ENCODE measurements at places on chromosomes 1 and 21. TPM values are rescaled to one million over a fixed set of nuclear protein-coding genes. Genes with fewer than 3 reads are reported as not detected.
A peak's percentile ranks its signal among the peaks of the same experiment; 100 is the strongest.

LCE1C gene
- not detected for total RNA-seq

SERBP1 gene
- total RNA-seq, result 220 TPM

LCE2C gene
- not detected for total RNA-seq

GPR37L1 gene
- total RNA-seq, result 0.09 TPM

CCDC181 gene
- 5.7 TPM for total RNA-seq

SAMD13 gene
- 3.4 TPM for total RNA-seq

HSD11B1 gene
- 39.5 TPM for total RNA-seq

DUSP12 gene
- total RNA-seq, result 19.4 TPM

KRTAP13-2 gene
- total RNA-seq, result not detected

NSUN4 gene
- 29.3 TPM for total RNA-seq

ITSN1 gene
- 27.6 TPM for total RNA-seq

KCNN3 gene
- 3.2 TPM for total RNA-seq

DNA sequence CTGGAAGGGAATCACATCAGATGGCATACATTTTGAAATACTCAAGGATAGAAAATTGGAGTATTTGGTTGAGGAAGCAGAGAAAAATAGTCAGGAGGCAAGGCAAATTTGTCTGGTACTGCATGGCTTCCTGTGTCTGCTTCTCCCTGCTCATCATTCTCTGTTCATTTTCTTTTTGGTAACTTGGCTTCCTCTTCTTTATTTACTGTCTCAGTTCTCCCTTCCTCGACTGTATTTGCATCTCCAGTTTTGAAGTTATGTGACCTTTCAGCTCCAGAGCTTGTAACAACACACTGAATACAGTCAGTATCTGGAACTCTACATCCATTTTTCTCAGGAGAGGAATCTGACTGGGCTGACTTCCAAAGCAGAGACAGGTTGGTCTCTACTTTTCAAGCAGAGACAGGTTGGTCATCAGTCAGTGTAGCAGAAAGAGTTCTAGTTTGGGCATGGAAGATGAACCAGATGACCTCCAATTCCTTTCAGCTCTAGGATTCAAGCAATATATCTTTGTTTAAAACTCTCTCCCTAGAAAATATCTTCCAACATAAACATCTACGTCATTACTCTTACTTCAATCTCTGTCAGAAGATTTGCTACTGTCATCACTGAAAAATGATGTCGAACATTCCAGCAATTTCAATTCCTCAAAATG lies 571.2 kb downstream of the ADGRL2 start:
- no peaks in the 10 kb centered on the region for H3K36me3 ChIP-seq
- H3K27ac ChIP-seq, result no peak overlapping the region
- H3K4me3 ChIP-seq, result no peak overlapping the region
- H3K4me1 ChIP-seq, result no peaks in the 10 kb centered on the region
- no peak for DNase-seq

DNA sequence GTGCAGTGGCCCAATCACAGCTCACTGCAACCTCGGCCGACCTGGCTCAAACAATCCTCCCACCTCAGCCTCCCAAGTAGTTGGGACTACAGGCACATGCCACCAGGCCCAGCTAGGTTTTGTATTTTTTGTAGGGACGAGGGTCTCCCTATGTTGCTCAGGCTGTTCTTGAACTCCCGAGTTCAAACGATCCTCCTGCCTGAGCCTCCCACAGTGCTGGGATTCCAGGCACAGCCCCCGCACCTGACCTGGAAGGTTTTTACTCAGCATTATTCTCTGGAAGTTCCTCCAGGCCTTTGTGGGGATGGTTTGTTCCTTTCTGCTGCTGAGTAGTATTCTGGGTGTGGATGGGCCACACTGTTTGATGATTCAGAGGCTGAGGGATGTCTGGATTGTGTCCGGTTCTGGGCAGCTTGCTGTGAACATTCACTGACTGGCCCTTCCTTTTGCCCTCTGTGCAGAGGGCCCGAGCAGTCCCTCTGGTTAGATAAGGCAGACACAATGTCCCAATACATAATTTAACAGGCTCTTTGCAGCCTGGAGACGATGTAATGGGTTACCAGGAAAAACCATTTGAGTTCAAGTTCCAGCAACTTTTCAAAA lies 6.0 kb upstream of the TRAPPC10 start:
- no peak for DNase-seq
- H3K4me1 ChIP-seq, result no peaks in the 10 kb centered on the region
- H3K36me3 ChIP-seq, result no peaks in the 10 kb centered on the region
- peak overlapping the region; percentile 64 for H3K27ac ChIP-seq
- H3K4me3 ChIP-seq, result no peak overlapping the region

DNA sequence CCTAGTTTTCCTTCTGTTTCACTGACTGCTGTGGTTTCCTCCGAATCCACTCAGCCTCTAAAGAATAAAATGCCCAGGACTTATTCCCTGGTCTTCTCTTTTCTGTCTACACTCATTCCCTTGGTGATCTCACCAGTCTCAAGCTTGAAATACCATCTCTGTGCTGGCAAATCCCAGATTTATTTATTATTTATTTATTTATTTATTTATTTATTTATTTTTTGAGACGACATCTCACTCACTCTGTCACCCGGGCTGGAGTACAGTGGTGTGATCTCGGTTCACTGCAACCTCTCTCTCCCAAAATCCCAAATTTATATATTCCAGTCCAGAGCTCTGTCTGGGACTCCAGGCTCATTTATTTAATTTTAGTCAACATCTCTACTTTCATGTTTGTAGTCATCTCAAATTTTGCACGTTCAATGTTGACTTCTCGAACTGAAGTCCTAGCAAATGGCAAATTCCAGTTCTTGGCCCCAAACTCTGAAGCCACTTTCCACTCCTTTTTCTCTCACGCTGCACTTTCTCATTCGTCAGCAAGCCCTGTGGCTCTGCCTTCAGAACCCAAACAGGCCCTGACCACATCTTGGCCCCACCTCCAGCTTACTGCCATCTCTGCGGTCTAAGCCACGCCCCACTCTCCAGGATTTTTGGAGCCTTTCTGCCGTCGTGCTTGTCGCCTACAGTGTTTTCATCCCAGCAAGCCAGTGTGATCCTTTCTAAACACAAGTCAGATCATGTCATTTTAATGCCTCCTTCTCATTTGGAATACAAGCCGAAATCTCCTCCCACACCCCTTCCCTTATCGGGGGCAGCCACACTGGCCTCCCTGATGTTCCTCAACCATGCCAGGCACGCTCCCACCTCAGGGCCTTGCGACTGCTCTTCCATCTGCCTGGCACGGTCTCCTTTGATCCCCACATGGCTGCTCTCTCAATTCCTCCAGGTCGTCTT lies 14.2 kb upstream of the TENT5B start:
- DNase-seq, result peak; percentile 78
- H3K4me3 ChIP-seq, result no peak overlapping the region
- no peaks in the 10 kb centered on the region for H3K36me3 ChIP-seq
- no peaks in the 10 kb centered on the region for H3K27me3 ChIP-seq
- H3K27ac ChIP-seq, result peak overlapping the region; percentile 8

GRCh38 chr1:92029241-92029922 lies 403 bp upstream of the EPHX4 start:
- peaks cover 6% of the 10 kb centered on the region for H3K27me3 ChIP-seq
- no peak overlapping the region for H3K27ac ChIP-seq
- H3K4me1 ChIP-seq, result peaks cover 3% of the 10 kb centered on the region
- H3K4me3 ChIP-seq, result peak overlapping the region; percentile 55
- H3K36me3 ChIP-seq, result no peaks in the 10 kb centered on the region

DNA sequence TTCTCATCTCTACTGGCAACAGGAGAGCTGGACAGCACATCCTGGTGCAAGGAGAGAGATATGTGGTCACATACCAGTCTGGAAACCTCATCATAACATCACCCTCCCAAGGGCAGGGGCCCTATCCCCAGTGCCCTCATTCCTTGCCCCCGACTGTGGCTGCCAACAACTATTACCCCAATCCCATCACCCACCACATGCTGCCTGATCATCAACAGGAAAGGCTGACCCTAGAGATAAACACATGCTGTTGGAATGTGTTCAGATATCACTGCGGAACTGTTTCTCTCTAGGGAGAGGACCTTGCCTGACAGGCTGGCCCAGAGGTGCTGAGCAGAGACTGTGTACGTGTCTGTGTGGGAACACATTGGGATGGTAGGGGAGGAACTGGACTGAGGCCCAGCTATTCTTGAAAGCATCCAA lies 4.5 kb upstream of the INKA2 start:
- no peaks in the 10 kb centered on the region for H3K36me3 ChIP-seq
- H3K4me1 ChIP-seq, result no peaks in the 10 kb centered on the region
- no peaks in the 10 kb centered on the region for H3K27me3 ChIP-seq
- H3K4me3 ChIP-seq, result no peak overlapping the region

GRCh38 chr1:156423422-156424352 lies 54.7 kb downstream of the RHBG start:
- H3K4me3 ChIP-seq, result no peak overlapping the region
- H3K4me1 ChIP-seq, result peaks cover 10% of the 10 kb centered on the region
- no peaks in the 10 kb centered on the region for H3K36me3 ChIP-seq
- no peak for DNase-seq

GRCh38 chr1:40338745-40339419 lies 21.8 kb upstream of the COL9A2 start:
- H3K4me1 ChIP-seq, result no peaks in the 10 kb centered on the region
- peak; percentile 89 for DNase-seq
- no peak overlapping the region for H3K27ac ChIP-seq
- no peak overlapping the region for H3K4me3 ChIP-seq
- no peaks in the 10 kb centered on the region for H3K36me3 ChIP-seq

DNA sequence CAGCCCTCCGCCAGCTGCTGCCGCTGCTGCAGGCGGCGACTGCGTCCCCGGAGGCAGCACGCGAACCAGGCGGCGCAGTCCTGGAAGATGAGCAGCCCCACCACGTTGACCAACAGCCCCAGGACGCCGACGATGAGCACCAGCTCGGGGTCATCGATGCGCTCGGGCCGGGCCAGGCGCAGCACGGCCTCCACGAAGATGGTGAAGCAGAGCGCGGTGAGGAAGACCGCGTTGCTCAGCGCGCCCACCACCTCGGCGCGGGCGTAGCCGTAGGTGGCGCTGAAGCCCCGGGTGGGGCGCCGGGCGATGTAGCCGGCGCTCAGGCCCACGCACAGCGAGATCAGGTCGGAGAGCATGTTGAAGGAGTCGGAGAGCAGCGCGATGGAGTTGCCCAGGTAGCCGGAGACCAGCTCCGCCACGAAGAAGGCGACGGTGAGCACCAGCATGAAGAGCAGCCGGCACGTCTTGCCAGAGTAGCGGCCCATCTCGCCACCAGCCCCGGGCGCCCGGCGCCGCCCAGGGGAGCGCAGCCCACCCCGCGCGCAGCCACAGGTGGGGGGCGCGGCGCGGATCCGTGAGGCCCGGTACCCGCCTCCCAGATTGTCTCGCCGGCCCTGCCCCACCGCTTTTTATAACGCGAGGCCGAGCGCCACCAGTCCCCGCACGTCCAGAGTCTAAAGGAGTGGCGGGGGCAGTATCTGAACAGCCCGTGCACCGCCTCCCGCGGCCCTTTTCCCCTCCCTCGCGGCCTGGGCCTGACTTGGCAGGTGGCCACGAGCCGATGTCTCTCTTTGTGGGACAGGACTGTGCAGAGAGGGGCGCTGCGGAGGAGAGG lies at the start of gene SLC30A10:
TSS of gene SLC30A10 (minus strand) at position 602 of the 835 bp plus-strand sequence. CDS start at position 485, 117 bp downstream.
- no peaks in the 10 kb centered on the region for H3K4me1 ChIP-seq
- H3K27me3 ChIP-seq, result peaks cover 16% of the 10 kb centered on the region
- H3K27ac ChIP-seq, result no peak within 1 kb of the TSS
- peak; percentile 56 for DNase-seq
- no peaks in the 10 kb centered on the region for H3K36me3 ChIP-seq

DNA sequence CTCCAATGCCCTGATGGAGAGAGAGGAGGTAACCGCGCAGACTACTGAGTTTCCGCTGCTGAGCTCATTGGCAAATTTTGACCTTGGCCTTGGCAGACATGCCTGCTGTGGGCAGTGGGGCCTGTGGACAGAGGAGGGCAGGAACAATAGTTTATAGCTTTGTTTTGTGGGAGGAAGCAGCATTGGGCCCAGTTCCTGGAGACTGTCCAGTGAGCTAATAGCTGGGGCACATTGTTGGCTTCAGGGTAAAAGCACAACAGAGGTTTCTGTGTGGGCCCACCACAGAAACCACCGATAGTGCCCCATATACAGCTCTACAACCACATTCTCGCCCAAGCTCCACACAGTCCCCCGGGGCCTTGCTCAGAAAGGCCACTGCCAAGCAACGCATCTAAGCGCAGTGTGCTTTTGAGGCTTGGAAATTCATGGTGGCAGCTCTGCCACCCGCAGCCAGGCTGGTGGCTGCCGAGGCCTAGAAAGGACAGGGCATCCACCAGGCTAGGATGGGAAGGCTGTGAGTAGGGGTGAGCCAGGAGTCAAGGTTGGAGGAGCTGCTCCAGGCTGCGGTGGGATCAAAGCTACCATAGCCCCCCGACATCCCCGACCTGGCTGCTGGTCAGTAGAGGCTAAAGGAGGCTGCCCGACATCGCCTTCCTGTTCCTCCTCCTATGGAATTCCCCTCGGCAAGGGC lies 43.2 kb downstream of the NEK2 start:
- no peak for DNase-seq
- H3K27me3 ChIP-seq, result no peaks in the 10 kb centered on the region
- no peak overlapping the region for H3K4me3 ChIP-seq
- no peaks in the 10 kb centered on the region for H3K36me3 ChIP-seq
- H3K4me1 ChIP-seq, result peaks cover 25% of the 10 kb centered on the region

DNA sequence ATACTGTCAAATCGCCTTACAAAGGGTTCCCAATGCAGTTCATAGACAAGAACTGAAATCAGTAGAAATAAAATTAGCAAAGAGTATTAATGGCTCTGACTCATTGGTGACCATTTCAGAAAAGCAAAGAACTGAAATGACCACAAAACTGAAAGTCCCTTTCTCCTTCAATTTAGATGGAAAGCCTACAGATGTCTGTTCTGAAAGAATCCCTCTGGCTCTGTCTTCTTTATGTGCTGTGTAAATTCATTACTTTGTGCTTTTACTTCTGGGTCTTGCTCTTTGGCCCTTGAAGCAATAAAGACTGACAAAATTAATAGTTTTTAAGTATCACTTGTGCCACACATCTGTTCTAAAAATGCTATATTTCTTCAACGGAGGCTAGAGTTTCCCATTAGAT lies 62.7 kb upstream of the GPR89A start:
- no peak overlapping the region for H3K27ac ChIP-seq
- no peak overlapping the region for H3K4me3 ChIP-seq
- H3K27me3 ChIP-seq, result no peaks in the 10 kb centered on the region

DNA sequence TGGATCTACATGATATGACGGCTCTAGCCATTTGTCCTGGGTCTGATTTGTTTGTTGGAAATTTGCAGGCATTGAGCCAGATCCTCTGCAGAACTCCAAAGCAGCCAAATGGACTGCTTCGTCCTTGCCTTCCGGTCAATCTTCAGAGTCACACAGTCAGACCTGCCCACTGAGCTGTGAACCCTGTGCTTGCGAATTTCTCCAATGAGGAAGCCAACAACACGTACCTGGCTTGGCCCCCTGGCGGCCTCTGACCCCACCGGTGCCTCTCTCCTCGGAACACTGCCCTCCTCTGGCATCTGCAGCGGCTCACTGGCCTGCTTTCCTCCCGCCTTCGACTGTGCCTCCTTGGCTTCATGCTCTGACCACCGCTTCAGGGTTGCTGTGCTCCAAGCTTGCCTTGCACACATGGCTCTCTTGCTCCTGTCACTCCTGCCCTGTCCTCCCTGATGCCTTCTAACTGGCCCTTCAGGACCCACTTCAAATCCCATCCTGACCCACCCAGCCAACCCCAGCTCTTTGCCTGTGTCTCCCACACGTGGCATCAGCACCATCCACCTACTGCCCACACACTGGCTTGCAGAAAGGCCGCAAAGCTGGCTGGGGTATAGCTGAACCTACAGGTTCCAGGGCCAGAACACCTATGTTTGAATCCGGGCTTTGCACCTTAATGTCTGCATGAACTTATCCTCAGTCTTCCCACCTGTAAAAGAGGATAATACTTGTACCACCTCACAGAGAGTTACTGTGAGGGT lies 128.2 kb downstream of the KCNN3 start:
- DNase-seq, result peak; percentile 34
- no peak overlapping the region for H3K4me3 ChIP-seq
- H3K36me3 ChIP-seq, result no peaks in the 10 kb centered on the region
- H3K27ac ChIP-seq, result no peak overlapping the region
- H3K27me3 ChIP-seq, result no peaks in the 10 kb centered on the region
- peaks cover 8% of the 10 kb centered on the region for H3K4me1 ChIP-seq

All from lung (tissue), 17 donors.